Chondrocyte (in vitro differentiated cells): ENCODE measurements at places on chromosomes 13 and 19.
A peak's percentile ranks its signal among the peaks of the same experiment; 100 is the strongest.

GRCh38 chr13:59391696-59392095, 772.0 kb downstream of the DIAPH3 start:
- no peak for DNase-seq

GRCh38 chr13:96200810-96201209, 110.9 kb downstream of the HS6ST3 start:
- DNase-seq = no peak

- DNase-seq = no peak
Measured at GRCh38 chr19:39008137-39008536, 24.2 kb downstream of the FBXO27 start.

DNA sequence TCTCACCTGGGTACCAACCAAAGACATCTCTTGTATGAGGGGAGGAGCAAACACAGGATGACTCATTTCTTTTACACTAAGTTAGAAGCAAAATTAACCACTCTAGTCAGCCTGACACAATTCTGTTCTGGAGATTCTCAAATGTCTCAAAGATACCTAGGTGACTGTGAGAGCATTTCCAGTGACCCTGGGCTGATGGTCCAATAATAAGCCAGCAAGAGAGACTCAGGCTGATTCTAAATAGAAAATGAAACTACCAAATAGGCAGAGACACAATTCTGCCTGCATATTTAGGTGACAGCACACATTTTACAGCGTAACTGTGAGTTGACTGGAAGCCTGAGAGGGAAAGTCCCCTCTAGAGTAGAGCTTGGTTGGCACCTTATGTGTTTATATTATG, 16.3 kb downstream of the ZNF91 start:
- no peak for DNase-seq

DNA sequence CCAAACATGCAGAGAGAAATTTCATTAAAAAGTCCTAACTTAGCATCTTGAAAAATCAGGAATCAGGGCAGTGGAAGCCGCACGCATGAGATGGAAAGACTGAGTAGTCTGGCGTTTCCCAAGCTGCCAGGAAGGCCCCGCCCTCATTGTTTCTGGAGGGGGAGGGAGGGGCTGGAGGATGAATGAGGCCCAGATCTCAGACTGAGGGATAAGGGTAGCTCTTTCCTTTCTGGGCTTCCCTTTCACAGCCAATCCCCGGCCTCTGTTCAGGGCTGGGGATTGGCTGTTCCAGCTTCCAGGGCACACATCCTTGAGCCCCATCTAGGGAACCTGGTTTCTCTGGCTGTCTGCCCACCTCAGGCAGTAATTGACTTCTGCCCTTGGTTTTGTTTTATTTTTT, 7.3 kb downstream of the C19orf53 start:
- DNase-seq = no peak

- peak; percentile 43 for DNase-seq
Measured at GRCh38 chr19:29497241-29497640, 28.6 kb upstream of the VSTM2B start.

DNA sequence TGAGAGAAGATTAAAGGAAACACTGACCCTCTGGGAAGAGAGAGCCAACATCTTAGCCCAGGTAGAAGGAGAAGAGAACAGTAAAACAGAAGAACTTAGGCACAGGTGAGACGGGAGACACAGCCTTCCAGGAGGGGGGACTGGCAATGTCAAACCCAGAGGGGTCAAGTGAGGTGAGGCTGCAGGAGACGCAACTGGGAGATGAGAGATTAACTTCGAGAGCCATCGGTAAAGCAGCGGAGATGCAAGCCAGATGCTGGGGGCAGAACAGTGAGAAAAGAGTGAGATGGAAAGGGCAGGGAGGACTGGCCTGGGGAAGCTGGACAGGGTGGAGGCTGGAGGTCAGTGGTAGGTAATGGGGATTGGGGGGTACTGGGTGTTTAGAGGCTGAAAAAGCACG, 5.2 kb downstream of the INSR start:
- DNase-seq = no peak
